Ovary (tissue), 10 donors: ENCODE measurements at places on chromosomes 3 and 15. TPM values are rescaled to one million over a fixed set of nuclear protein-coding genes. Genes with fewer than 3 reads are reported as not detected.

Gene PLSCR5
- polyA plus RNA-seq, result not detected

Gene CCDC39
- 0.72 TPM for polyA plus RNA-seq

Gene POLQ
- polyA plus RNA-seq, result 0.08 TPM

Gene DAPK2
- polyA plus RNA-seq, result 2.7 TPM

Gene PPM1L
- 7.5 TPM for polyA plus RNA-seq

Gene KCTD6
- 20.8 TPM for polyA plus RNA-seq

Gene SMAD6
- 10.9 TPM for polyA plus RNA-seq

Gene HCLS1
- polyA plus RNA-seq, result 11.6 TPM

Gene PSTPIP1
- polyA plus RNA-seq, result 1.4 TPM

Gene PTH1R
- polyA plus RNA-seq, result 3.8 TPM

Gene SLC22A14
- 0.55 TPM for polyA plus RNA-seq

Gene CHRM5
- polyA plus RNA-seq, result not detected

Gene OR4F15
- polyA plus RNA-seq, result not detected

Gene USP3
- polyA plus RNA-seq, result 21.1 TPM

Gene DPPA2
- not detected for polyA plus RNA-seq

Gene ISLR
- polyA plus RNA-seq, result 82.4 TPM

Gene TRNT1
- polyA plus RNA-seq, result 8.5 TPM

Gene PARP15
- 2.0 TPM for polyA plus RNA-seq

Gene LTF
- 0.86 TPM for polyA plus RNA-seq

Gene PAK6
- 0.52 TPM for polyA plus RNA-seq

Gene KBTBD13
- polyA plus RNA-seq, result 0.10 TPM

Gene GP5
- 0.46 TPM for polyA plus RNA-seq

Gene TRPM1
- not detected for polyA plus RNA-seq

Gene GREM1
- polyA plus RNA-seq, result 0.69 TPM

Gene RAB43
- 22.3 TPM for polyA plus RNA-seq

Gene COL8A1
- 27.3 TPM for polyA plus RNA-seq

Gene ARNT2
- polyA plus RNA-seq, result 15.0 TPM

Gene SPSB4
- polyA plus RNA-seq, result 0.57 TPM

Gene LRRC58
- 14.8 TPM for polyA plus RNA-seq

Gene MME
- 0.80 TPM for polyA plus RNA-seq

Gene MAP1A
- polyA plus RNA-seq, result 4.0 TPM

Gene GOLGA8R
- 2.6 TPM for polyA plus RNA-seq

Gene ZPLD1
- 0.34 TPM for polyA plus RNA-seq

Gene MYRIP
- polyA plus RNA-seq, result 4.1 TPM
